Stimulated activated CD4-positive, alpha-beta T cell treated with anti-CD3 and anti-CD28 coated beads, Interleukin-1b, Interleukin-23, amount 100 ng/mL, for 4 hours (primary cell): ENCODE measurements at places on chromosomes 5 and 9.
A peak's percentile ranks its signal among the peaks of the same experiment; 100 is the strongest.

GRCh38 chr5:178490935-178491652 lies 99.1 kb downstream of the COL23A1 start:
- DNase-seq: no peak

GRCh38 chr9:95143591-95144561 lies 173.6 kb downstream of the FANCC start:
- no peak for DNase-seq

DNA sequence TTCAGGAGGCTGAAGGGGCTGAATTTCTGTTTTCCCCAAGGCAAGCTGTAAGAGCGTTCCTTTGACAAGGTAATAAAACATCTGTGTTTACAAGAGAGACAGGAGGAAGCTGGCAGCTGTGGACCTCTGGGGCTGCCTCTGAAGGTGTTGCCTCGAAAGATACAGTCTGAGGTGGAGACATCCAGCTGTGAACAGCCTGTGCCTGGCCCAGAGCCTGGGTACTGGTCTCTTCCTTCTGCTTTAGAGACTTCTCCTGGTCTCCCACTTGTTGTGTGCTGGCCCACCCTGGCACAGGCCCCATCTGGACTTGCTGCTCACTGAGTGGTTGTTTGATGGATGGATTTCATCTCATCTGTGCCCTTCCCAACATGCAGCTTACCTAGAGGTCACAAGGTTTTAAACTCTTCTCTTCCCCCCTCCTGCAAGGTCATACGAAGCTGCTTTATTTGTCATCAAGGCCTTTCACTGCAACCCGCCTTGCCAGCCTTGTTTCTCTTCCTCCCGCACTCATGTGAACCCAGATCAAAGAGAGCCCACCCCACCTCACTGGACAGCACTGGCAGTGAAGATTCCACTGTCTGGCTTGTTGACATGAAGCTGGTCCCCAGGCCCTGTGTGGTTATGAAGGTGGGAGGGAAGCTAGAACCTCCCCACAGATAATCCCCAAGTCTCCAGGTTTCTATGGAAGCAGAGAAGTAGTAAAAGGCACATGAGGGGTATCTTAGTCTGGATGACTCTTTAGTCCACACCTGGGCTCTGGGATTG lies 35.0 kb upstream of the ALDH1B1 start:
- no peak for DNase-seq

- DNase-seq: no peak
Measured at GRCh38 chr9:94927762-94928670, 201.5 kb downstream of the AOPEP start.

- no peak for DNase-seq
Measured at GRCh38 chr5:158911693-158912363, 187.9 kb downstream of the EBF1 start.

GRCh38 chr9:112546149-112547012 lies 59.8 kb downstream of the KIAA1958 start:
- no peak for DNase-seq

GRCh38 chr9:78544230-78544629 lies 247.3 kb downstream of the PSAT1 start:
- DNase-seq: no peak

DNA sequence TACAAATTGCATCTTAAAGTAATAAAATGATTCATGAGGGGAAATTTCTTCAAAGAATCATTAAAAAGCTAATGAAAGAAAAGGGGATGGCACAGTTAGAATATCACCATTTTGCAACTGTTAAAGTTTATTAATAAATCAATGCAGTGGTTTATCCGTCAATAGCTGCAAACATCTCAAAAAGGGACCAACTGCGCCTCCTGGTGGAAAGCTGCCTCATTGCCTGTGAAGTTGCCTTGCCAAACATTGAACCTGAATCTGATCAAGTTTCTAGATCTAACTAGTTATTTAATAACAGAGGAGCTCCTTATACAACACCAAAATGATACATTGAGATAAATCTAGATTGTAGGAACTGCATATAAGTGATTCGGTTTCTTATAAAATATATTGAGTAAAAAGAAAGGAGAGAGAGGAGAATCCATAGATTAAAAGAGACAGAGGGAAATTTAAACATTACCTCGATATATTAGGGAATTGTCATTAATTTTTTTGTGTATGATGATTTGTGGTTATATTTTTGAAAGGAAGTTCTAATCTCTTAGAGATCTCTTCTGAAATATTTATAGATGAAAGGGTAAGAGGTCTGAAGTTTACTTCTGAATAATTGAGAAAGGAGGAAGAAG lies 6.9 kb upstream of the NDUFB6 start:
- peak; percentile 70 for DNase-seq

DNA sequence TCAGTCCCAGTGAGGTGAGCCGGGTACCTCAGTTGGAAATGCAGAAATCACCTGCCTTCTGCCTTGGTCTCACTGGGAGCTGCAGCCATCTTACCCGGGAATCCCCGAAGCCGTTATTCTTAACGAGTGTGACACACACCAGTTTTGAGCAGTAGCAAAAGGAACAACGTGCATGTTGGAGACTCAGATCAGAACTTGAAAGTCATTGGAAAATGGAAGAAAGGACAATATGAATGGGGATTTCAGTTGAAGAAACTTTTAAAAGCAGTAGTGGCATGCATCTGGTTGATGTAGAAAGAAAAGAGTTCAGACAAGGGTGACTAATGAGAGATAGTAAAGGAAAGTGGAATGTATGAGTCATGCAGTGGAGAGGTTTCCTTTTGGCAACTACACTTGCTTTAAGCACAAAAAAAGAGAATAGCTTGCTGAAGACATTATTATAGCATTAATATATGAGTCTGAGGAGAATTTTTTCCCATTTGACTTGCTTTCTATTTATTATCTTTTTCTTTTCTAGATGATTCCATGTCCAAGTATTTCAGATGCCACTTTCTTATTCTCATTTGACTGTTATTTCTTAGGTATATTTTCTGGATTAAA lies 44.4 kb upstream of the ANKDD1B start:
- DNase-seq: peak; percentile 28

GRCh38 chr5:36073595-36074216 lies 7.0 kb upstream of the UGT3A2 start:
- no peak for DNase-seq

DNA sequence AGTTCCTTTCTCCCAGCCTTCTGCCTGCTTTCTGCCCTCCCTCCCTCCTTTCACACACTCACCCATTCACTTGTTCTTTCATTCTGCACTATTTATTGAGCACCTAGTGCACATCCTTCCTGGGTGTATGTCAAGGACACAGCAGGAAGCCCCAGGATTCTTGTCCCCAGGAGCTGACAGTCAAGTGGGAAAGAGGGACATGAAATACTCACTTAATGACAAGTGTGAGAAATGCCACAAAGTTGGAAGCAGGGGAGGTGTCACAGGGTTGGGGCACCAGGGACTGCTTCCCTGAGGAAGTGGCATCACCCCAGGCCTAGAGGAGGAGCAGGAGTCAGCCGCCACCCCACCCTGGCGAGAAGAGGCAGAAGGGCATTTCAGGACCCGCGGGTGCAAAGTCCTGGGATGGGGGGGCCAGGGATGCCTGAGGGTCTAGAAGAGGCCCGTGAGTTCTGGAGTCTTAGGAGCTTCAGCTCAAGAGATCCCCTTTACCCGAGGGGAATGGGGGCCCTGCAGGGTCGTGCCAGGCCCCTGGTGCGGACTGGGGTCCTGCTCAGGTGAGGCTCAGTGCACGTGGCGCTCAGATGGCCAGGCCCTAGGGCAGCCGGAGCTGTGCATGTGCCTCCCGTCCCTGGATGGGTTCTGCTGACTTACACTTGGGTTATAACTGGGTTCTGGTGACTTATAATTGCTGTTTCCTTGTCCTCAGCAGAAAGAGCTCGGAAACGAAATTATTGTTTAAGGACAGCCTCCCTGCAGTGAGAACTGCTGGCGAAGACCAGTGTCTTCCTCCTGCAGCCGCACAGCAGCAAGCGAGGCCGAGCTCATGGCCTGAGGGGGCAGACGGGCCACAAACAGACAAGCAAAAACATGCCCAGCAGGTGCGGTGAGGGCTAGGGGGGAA lies 16.9 kb upstream of the LAMC3 start:
- no peak for DNase-seq

GRCh38 chr5:32942225-32942989 lies 231.3 kb downstream of the NPR3 start:
- DNase-seq: no peak

GRCh38 chr9:129910628-129911567 lies 75.6 kb downstream of the USP20 start:
- DNase-seq: no peak

GRCh38 chr9:125646217-125646616 lies 60.8 kb downstream of the MAPKAP1 start:
- DNase-seq: no peak

DNA sequence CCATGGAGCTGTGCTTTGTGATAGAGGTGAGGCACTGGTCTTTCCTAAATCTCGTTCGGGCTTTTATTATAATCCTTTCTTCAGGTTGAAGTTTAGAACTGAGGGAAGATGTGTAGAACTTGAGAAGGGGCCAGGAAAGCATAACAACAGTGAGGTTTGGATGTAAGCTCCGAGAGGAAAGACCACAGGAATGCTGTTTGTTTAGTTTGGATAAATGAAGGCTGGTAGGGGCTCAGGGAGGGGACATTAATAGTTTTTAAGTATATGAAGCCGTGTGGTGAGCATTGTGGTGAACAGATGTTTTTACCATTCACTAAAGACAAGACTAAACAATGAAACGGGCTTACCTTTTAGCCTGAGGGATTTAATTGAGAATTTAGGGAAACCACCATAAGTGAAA lies 130.8 kb downstream of the ARHGAP26 start:
- DNase-seq: no peak

GRCh38 chr5:149325894-149326293 lies 19.4 kb upstream of the GRPEL2 start:
- no peak for DNase-seq

- no peak for DNase-seq
Measured at GRCh38 chr5:10030219-10030831, 219.4 kb downstream of the ATPSCKMT start.

DNA sequence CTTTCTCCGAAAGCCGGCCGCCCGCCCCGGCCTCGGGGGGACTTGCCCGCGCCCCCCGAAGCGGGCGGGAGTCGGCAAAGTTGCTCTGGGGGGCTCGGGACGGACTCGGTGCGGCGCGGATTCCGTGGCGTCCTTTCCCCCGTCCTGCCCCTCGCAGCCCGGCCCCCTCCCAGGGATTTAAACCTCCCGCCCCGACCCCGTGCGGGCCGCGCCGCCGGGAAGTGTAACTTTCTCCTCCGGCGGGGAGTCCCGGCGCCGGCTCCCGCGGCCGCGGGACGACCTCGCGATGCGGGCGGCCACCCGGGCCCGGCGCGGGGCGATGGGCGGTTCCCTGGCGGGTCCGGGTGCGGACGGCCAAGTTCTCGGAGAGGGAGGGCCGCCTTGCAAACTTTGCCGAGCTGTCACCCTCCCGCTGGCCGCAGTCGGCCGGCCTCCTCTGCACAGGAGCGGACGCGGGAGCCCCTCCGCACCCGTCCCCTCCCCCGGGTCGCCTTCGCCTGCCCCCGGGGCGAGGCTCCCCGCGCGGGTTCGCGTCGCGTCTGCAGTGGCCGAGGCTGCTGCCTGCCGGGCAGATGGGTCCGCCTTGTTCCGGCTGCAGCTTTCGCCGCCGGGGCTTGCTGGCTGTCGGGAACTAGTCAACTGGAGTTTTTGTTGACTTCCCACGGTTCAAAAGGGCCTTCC lies 732 bp downstream of the PBX3 start:
- DNase-seq: no peak

- DNase-seq: no peak
Measured at GRCh38 chr5:52804387-52804791, 16.7 kb downstream of the ITGA1 start.

DNA sequence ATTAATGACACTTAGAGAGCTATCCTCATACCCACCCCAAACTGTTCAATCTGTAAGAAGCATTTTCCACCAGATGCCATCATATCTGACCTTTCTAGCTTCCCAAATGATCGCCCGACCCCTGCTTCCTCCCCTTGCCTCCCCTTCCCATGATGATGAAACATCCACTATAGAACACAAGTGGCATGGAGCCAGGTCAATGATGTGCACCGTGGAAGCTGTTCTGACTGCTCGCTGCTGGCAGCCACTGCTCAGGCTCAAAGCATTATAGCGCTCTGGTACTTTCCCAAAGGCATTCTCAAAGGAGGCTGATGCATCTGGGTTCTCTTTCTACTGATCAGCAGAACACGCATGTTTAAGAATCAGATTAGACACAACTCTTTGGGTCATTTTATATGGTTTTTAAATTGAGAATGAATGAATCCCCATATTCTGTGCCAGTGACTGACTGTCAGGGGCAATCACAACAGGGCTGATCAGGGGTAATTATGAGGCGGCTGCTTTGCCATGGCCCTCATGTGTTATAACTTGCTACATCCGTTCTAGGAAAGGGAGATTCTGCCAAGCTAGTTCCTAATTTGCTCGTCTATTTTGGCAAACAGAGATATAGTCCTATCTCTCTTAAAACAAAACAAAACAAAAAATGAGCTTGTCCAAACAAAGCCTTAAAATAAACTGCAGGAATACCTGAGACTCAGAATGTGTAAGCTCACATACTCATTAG lies 343.7 kb downstream of the ENC1 start:
- no peak for DNase-seq

- DNase-seq: no peak
Measured at GRCh38 chr9:93186215-93186945, 2.4 kb downstream of the WNK2 start.

DNA sequence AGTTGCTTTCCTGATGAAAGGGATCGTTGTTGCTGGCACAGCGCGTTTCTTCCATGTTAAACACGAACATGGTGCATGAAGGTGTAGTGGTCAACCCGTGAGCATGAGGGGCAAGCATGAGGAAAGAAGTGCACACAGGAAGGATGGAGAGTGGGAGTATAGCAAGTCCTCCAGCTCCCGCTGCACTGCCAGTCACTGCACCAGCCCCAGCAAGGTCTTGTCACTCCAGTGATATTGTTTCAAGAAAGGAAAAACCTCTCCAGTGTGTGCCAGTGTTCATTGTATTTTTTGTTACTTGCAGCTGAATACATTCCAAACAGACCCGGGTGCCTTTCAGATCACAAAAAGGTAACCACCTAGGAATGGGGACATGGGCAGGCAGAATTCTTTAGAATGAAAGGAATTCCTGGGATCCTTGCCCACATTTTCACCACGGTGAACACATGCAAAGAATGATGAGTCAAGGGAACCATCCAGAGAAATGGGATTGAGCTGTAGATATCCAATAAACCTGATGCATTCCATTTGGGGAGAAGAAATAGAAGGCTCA lies 186.3 kb downstream of the AOPEP start:
- DNase-seq: no peak
